ENCODE measurements at places on chromosomes 7 and 10. TPM values are rescaled to one million over a fixed set of nuclear protein-coding genes. Genes with fewer than 3 reads are reported as not detected.
A peak's percentile ranks its signal among the peaks of the same experiment; 100 is the strongest.

GRCh38 chr7:122463631-122464030 is 159.1 kb upstream of the FEZF1 start:
- no peak for DNase-seq

DNA sequence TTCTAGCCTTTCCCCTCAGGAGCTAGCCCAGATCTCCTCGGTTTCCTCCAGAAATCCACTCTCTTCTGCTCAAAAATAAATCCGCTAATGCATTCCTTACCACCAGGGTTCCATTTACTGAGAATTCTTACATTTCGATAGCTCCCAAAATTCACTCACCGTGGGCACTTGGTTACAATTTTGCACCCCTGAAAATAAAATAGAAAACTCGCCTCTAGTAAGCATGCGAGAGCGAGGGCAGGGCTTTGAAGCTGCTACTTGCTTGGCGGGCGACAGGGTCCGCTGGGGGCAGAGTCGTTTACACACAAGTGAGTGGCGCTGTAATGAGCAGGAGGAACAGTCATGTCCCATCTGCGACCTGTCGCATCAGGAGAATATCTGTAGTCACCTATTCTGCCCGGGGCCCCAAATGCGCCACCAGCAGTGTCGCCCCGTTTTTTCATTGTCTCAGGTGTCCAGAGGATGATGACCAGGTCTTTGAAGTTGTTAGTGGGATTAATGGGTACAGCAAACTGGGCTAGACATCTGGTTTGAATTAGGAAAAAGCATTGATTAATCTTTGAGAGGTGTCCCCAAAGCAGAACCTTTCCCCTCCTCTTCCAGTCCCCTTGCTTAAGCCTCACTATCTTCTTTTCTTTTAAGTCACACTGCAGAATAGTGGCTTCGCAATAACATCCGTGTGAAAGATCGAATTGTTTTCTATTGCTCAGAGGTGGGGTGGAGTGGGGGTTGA is 1.2 kb upstream of the MEOX2 start:
- no peak for DNase-seq

GRCh38 chr7:158495786-158496185 is 91.8 kb downstream of the PTPRN2 start:
- peak; percentile 34 for DNase-seq

DNA sequence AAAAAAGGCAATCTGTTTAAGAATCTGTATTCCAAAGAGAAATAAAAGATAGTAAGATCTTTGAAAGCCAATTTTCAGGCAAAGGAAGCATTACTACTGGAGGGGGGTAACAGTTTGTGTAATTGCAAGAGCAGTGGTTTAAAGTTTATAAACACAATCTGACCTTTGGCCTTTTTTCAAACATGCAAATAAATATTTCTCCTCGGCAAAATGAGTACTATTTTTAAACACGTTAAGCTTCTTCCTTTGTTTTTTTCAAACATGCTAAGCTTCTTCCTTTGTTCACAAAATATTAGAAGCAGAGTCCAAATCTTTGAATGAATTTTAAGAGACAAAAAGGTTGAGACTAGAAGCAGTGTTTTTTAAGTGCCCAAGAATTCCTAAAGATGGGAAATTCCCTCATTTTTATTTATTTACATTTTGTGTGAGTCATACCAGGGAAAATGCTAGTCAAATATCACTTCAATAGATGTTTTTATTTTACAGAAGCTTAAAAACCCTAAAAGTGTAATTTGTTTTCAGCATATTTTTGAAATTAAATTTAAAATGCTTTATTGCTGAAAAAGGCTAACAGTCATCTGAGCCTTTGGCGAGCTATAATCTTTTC is 229.3 kb downstream of the GPR37 start:
- DNase-seq, result peak; percentile 54

- DNase-seq, result peak; percentile 23
Observed at GRCh38 chr10:76456197-76456596, 1024.8 kb downstream of the LRMDA start.

The TAS2R41 gene
- not detected for total RNA-seq

The CPA1 gene
- 0.34 TPM for total RNA-seq

The ASCC1 gene
- total RNA-seq, result 30.0 TPM

The LIPN gene
- total RNA-seq, result not detected

All from A172 (cell line).